ENCODE measurements at places on chromosomes 3 and 15. TPM values are rescaled to one million over a fixed set of nuclear protein-coding genes. Genes with fewer than 3 reads are reported as not detected.
A peak's percentile ranks its signal among the peaks of the same experiment; 100 is the strongest.

The SPINT1 gene
- total RNA-seq = 2.4 TPM

The SKOR1 gene
- 1.2 TPM for total RNA-seq

The JAGN1 gene
- 22.7 TPM for total RNA-seq

The MCF2L2 gene
- 0.75 TPM for total RNA-seq

GRCh38 chr3:183149915-183150750 lies 12.4 kb downstream of the LAMP3 start:
- DNase-seq = no peak

DNA sequence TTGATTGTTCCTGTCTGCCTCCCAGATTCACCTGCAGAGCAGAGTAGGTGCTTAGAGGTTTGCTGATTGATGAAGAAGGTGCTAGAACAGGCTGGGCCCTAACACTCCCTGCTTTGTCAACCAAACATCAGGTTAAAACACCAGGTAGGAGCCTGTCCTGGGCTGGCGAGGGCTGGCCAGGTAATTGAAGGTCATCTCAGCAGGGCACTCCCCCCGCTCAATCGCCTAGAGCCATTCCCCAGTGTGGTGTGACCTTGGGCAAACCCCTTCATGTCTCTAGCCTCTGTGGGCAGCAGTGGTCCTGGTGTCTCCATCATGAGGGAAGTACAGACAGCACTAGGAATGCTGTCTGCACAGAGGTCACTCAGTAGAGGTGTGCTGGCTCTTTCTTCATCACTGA lies 88.3 kb downstream of the KLF15 start:
- peak; percentile 61 for DNase-seq

GRCh38 chr15:43238671-43239131 lies 17.9 kb upstream of the EPB42 start:
- DNase-seq = no peak

GRCh38 chr15:99120050-99120777 lies 15.3 kb downstream of the SYNM start:
- DNase-seq = peak; percentile 30

DNA sequence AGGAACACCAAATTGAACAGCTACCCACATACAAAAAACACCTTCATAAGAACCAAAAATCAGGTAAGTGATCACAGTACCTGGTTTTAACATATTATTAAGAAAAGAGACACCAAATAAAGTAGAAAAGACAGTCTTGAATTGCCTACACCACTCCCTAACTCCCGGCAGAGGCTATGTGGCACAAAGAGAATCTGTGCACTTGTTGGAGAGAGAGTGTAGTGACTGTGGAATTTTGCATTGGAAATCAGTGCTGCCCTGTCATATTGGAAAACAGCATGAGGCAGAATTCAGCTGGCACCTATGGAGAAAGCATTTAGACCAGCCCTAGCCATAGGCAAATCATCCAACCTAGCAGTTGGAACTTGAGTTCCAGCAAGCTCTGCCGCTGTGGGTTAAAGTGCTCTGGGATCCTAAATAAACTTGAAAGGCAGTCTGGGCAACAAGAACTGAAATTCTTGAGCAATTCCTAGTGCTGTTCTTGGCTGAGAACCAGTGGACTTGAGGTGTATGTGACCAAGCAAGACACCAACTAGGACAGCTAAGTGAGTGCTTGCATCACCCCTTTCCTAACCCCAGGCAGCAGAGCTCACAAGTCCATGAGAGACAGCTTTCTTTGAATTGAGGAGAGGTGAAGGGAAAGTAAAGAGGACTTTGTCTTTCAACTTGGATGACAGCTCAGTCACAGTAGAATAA lies 969.6 kb upstream of the ALCAM start:
- DNase-seq = no peak

GRCh38 chr3:117726776-117727175 lies 1017.2 kb downstream of the TUSC7 start:
- no peak for DNase-seq

GRCh38 chr15:25947323-25948314 lies 84.5 kb upstream of the ATP10A start:
- no peak for DNase-seq

DNA sequence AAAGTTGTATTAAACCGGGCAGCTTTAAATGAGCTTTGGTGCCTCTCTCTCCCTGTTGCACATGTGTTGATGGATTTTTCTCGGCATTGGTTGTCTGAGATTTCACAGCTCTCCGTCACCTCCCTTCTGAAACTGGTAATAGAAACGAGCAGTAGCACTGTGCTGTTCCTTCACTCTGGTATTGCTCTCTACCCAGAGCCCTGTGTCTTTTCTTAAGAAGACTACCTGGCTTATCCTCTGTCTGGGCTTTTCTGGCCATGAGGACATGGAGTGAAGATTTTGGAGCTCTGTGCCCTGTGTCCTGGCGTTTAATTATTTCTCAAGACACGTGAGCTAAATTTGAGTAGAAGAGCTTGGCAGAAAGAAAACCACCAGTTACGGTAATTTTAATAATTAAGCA lies 209.6 kb upstream of the EIF1B start:
- DNase-seq = no peak

GRCh38 chr3:11131371-11131770 lies 22.9 kb upstream of the HRH1 start:
- no peak for DNase-seq

All from aorta (tissue), 5 donors.